Panc1 (cell line): ENCODE measurements at places on chromosomes 12 and 14.

GRCh38 chr12:54840244-54840865 lies 14.0 kb upstream of the MUCL1 start:
- no peak for DNase-seq

DNA sequence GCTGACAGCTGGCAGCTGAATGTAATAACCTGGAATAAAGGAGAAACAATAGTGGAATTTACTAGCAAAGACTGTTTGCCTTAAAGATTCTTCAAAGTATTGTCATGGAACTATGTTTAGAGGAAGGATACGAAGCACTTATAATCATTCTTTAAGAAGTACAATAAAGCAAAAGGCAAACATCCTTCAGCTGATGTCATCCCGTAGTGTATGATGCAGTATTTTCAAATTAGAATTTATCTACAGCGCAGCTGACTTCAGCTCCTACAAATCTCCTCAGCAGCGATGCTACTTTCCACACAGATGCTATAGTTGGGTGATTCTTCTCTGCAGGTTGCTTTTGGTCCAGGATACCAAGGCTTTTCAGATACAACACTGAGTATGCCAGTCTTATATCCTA lies 31.5 kb downstream of the CLEC1A start:
- no peak for DNase-seq

DNA sequence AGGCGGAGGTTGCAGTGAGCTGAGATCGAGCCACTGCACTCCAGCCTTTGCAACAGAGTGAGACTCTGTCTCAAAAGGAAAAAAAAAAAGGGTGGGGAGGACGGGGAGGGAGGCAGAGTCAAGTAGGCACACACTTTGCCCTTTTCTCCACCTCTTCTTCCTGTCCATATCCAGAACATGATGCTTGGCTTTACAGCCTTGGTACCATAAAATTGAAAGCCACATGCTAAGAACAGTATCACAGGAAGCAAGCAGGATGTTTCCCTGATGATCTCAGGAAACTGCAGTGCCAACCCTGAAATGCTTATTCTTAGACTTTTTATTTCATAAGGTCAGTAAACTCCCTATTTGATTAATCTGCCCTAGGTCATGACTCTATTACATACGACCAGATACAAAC lies 32.5 kb upstream of the YAF2 start:
- no peak for DNase-seq

DNA sequence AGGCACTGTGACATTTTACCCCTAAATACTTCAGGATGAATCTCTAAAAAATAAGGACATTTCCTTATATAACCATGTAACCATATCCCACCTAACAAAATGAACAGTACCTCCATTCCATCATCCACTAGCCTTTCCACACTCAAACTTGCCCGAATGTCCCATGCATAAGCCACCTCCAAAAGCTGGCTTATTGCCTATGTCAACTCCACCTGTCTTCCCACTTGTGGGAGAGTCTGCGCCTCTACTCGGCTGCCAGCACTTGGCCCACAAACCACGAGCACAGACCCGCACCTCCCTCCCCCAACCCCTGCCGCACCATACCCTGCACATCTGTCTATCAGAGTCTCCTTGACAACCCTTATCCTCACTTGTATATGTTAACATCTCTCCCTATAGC lies 165.8 kb downstream of the CALM1 start:
- DNase-seq, result no peak

DNA sequence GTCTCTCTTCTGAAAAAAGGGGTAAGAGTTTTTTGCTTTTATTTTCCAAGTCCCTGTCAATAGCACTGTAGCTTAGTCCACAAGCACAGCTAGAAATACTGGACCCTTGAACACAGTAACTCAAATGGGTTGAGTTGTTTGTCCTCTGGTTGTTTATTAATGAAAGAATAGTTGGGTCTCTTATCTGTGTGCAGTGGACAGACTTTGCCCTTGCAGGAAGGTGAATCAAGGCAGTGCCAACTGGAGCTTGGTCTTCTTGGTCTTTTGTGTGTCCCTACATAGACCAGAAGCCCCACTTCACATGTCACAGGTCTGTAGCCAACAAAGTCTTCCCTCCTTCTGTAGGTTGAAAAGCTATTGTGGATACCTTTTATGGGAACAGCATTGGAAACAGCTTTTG lies 322.0 kb downstream of the AACS start:
- DNase-seq, result no peak

- DNase-seq, result no peak
Observed at GRCh38 chr12:91628656-91629055, 446.0 kb upstream of the DCN start.

GRCh38 chr14:93989939-93990338 lies 7.2 kb upstream of the CCDC197 start:
- no peak for DNase-seq

GRCh38 chr12:30694412-30695198 lies 1.1 kb downstream of the IPO8 start:
- DNase-seq, result no peak

DNA sequence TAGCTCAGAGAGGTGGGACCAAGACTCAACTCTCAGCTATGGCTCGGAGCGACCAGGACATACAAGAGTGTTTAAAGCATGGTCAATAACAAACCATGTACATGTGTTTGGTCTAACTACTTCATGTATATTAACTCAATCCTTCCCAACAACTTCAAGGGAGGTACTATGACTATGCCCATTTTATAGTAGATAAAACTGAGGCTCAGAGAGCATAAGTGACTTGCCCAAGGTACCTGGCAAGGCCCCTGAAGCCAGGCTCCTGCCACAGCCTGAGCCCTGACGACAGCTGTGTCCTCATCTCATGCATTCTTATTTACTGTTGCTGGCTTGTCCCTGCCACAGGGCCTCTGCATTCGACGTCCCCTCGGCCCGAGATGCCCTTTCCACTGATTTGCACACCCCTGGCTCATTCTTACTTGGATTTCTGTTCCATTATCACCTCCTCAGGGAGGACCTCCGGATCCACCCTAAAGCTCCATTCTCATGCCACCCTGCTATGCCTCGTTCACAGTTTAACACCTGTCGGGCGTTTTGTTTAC lies 2.6 kb downstream of the TESC start:
- no peak for DNase-seq

- no peak for DNase-seq
Observed at GRCh38 chr14:20440465-20440864, 4.5 kb upstream of the KLHL33 start.

DNA sequence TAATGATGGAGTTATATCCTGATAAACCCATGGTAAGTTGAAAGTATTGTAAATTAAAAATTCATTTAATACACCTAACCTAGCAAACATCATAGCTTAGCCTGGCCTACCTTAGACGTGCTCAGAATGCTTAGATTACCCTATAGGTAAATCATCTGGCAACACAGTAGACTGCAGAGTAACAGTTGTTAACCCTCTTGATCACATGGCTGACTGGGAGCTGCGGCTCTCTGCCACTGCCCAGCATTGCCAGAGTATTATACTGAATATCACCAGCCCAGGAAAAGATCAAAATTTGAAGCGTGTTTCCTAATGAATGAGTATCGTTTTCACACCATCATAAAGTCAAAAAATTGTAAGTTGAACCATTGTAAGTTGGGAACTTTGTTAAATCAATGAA lies 17.8 kb upstream of the TMPRSS12 start:
- no peak for DNase-seq

DNA sequence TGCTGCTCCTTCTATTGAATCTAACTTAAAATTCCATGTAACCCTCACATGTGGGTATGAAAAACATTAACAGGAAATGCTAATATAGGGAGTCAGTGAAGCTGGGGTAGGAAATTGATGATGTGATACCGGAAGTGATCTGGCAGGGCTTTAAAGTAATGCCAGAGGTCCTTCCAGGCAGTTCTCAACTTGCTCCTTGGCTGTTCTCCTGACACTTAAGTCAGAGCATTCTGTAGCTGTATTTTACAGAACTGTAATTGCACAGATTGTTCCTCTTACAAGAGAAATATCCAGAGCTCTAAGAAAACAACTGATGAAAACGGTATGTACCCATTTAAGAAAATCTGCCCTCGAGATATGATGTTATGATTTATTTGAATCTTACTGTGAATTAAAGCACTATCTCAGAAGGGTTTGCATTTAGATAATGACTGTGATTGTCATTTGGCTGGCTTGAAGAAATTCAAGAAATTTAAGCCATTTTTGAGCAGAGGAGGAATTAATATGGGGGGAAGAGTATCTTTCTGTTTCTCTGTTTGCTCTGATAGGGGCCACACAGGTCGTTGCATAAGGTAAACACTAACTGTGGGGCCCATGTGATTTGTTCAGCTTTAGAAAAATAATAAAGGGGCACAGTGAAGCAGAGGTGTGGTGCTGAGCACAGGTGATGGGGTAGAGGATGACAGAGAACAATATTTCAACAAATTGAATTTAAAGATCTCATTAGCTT lies 88.4 kb downstream of the BBS10 start:
- no peak for DNase-seq

DNA sequence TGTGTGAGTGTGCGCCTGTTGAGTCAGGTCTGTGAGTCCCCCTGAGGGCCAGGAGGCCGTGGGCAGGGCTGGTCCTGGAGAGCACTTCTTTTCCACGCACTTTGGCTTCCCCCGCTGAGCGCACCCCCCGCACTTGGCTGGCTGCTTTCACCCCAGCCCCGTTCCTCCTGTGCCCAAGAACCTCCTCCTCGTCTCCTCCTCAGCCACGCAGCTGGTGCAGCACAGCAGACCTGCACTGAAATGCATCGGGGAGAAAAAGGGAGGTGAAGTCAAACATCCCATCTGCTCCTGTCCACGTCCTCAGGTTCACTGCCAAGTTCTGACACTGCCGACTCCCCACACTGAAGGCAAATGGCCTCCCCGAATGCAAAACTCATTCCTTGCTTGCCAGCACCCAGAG lies 362.7 kb upstream of the SFSWAP start:
- no peak for DNase-seq

GRCh38 chr12:32098112-32098511 lies 8.5 kb upstream of the BICD1 start:
- DNase-seq, result no peak

GRCh38 chr12:2631653-2632350 lies 163.0 kb upstream of the FKBP4 start:
- no peak for DNase-seq

GRCh38 chr14:31505411-31505810 lies 17.6 kb upstream of the GPR33 start:
- no peak for DNase-seq

- DNase-seq, result no peak
Observed at GRCh38 chr14:23348297-23348655, 4.4 kb downstream of the SLC22A17 start.

DNA sequence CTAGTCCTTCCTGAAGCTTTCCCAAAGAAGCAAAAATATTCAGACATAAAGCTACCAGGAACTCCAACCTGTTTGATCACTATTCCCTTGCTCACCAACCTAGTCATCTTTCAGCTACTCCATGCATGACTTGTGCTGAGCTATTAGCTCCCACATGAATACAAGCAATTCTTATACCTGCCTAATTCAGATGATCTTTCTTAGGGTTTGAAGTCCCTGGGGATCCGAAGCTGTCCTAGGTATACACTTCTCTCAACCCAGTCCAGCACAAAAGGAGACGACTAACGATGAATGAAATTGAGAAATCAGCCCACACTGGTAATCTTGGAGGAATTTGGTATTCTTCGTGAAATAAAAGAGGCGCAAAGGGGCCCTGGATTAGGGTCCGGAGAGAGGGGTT lies 631 bp upstream of the PTGR2 start:
- no peak for DNase-seq

GRCh38 chr12:100123316-100124095 lies 19.2 kb downstream of the BLTP3B start:
- DNase-seq, result no peak

DNA sequence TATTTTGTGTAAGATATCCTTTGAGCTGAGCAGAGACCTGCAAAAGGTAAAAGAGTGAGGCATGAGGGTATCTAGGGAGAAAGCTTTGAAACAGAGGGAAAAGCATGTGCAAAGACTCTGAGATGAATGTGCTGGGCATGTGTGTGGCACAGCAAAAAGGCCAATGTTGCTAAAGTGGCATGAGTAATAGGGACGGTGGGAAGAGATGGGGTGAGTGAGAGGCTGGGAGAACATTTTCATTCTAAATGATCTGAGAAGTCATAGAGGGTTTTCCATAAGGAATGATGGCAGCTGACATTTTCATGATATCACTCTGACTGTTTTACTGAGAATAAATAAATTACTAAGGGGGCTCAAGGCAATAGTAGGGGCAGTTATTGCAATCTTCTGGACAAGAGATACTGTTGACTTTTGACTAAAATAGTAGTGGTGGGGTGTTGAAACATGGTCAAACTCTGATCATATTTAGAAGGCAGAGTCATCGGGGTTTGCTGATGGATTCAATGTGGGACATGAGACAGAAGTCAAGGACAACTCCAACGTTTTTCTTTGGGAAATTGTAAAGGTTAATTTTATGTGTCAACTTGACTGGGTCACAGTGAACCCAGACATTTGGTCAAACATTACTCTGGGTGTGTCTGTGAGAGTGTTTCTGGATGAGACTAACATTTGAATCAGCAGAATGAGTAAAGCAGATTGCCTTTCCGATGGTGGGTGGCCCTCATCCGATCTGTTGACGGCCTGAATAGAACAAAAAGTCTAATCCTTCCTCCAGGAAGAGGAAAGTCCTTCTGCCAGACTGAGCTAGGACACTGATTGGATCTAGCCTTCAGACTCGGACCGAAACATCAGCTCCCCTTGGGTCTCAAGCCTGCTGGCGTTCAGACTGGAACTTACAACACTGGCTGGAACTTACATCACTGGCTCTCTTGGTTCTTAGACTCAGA lies 193.9 kb upstream of the PLXNC1 start:
- no peak for DNase-seq

- DNase-seq, result no peak
Observed at GRCh38 chr12:1847411-1847810, 27.0 kb downstream of the LRTM2 start.

- DNase-seq, result no peak
Observed at GRCh38 chr14:96660667-96661066, 136.5 kb upstream of the VRK1 start.

- no peak for DNase-seq
Observed at GRCh38 chr12:127381043-127381668, 885.8 kb upstream of the TMEM132C start.
